ENCODE measurements at places on chromosomes 11 and 22. TPM values are rescaled to one million over a fixed set of nuclear protein-coding genes. Genes with fewer than 3 reads are reported as not detected.

LRRC74B gene
- polyA plus RNA-seq, result not detected

OR8G5 gene
- polyA plus RNA-seq, result not detected

ELMOD1 gene
- 0.63 TPM for polyA plus RNA-seq

SLN gene
- 0.09 TPM for polyA plus RNA-seq

LAYN gene
- polyA plus RNA-seq, result 5.1 TPM

JOSD1 gene
- polyA plus RNA-seq, result 40.7 TPM

SLC22A6 gene
- not detected for polyA plus RNA-seq

NAV2 gene
- 8.7 TPM for polyA plus RNA-seq

SYT12 gene
- 0.09 TPM for polyA plus RNA-seq

CHRM1 gene
- not detected for polyA plus RNA-seq

C11orf87 gene
- 0.22 TPM for polyA plus RNA-seq

CELF1 gene
- polyA plus RNA-seq, result 90.9 TPM

SLC25A18 gene
- 0.04 TPM for polyA plus RNA-seq

PHF21B gene
- polyA plus RNA-seq, result not detected

RASGRP2 gene
- 0.49 TPM for polyA plus RNA-seq

SMC1B gene
- not detected for polyA plus RNA-seq

IFTAP gene
- polyA plus RNA-seq, result 22.8 TPM

LRP4 gene
- 3.4 TPM for polyA plus RNA-seq

PTGDR2 gene
- not detected for polyA plus RNA-seq

TST gene
- 18.8 TPM for polyA plus RNA-seq

CDHR5 gene
- polyA plus RNA-seq, result not detected

BBOX1 gene
- polyA plus RNA-seq, result 3.6 TPM

SSH3 gene
- polyA plus RNA-seq, result 24.8 TPM

FXYD6 gene
- not detected for polyA plus RNA-seq

RAB38 gene
- polyA plus RNA-seq, result 146 TPM

Measured in keratinocyte (primary cell).